ENCODE measurements at places on chromosomes 13 and 19.
A peak's percentile ranks its signal among the peaks of the same experiment; 100 is the strongest.

DNA sequence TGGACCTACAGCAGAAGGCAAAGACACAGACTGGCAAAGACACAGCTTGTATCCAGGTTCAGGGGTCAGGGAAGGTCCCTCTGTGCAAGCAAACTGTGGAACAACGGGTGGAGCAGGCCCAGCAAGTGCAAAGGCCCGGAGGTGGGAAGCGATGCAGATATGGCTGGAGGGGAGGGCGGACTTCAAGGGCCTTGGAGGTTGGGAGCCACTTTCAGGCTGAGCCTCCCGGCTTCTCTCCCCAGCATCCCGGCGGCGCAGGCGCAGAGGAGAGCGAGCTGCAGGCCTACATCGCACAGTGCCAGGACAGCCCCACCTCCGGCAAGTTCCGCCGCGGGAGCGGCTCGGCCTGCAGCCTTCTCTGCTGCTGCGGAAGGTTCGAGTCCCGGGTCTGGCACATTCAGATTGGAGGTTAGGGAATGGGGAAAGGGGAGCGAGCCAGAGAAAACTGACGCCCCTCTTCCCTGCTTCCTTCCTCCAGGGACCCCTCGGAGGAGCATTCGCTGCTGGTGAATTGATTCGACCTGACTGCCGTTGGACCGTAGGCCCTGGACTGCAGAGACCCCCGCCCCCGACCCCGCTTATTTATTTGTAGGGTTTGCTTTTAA, 2.1 kb upstream of the PNPLA6 start:
- DNase-seq = no peak

DNA sequence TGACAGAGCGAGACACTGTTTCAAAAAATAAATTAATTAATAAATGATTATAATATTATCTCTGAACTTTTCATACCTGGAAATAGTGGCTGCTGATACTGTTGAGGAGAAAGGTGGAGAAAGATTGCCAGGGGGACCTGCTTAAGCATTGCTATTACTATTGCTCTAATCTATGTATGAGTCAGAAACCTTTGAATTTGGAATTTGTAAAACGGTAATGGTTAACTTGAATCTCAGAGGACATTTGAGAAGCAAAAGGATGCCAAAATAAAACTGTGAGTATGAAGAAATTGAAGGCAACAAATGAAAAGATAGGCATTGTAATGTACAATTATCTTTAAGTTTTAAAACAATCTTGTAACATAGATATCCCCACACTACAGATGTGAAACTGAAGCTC, 5.2 kb downstream of the MRPL57 start:
- no peak for DNase-seq

GRCh38 chr13:40911341-40911740, 107.8 kb downstream of the ELF1 start:
- DNase-seq = no peak

- DNase-seq = peak; percentile 28
Observed at GRCh38 chr13:110610955-110611595, 4.3 kb upstream of the NAXD start.

DNA sequence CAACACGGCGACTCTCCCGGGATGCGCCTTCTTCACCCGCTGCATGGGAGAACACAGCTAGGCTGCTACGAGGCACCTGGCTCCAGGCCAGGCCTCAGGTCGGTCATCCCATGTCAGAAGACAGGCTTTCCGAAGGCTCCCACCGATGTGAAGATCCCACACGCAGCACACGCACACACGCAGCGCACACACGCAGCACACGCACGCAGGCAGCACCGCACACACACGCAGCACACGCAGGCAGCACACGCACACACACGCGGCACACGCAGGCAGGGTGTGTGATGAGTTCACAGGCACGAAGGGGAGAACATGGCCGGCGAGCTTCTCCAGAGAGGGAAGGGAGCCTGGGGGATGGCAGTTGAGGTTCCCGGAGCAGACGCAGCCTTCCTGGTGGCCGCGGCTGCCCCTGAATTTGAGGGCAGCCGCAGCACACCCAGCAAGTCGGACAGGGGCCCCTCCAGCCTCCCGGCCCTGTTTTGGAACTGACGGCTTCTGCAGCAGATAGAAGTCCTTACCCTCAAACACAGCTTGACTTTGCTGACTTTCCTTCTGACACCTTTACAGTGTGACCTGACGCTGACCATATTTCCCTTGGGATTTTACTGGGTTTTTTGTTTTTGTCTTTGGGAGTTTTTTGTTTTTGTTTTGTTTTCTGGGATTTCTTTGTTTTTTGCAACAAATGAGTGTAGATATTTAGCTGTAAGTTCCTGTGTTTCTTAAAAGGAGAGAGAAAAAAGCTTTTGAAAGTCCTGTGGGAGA, 55.9 kb downstream of the RASA3 start:
- DNase-seq = no peak
